Mononuclear cell (primary cell): ENCODE measurements at places on chromosomes 2 and 18. TPM values are rescaled to one million over a fixed set of nuclear protein-coding genes. Genes with fewer than 3 reads are reported as not detected.

AMER3 gene
- not detected for total RNA-seq

PTPRM gene
- total RNA-seq, result 8.0 TPM

CROCC2 gene
- not detected for total RNA-seq

OTX1 gene
- total RNA-seq, result not detected

ADGRF3 gene
- 0.31 TPM for total RNA-seq

KANSL3 gene
- total RNA-seq, result 50.2 TPM

LONRF2 gene
- total RNA-seq, result 0.10 TPM

MOCOS gene
- under 0.01 TPM for total RNA-seq

CPS1 gene
- total RNA-seq, result 0.42 TPM

AQP12A gene
- total RNA-seq, result not detected

KCNG2 gene
- 0.10 TPM for total RNA-seq

RBKS gene
- total RNA-seq, result 12.1 TPM

CNTNAP5 gene
- not detected for total RNA-seq

LRRTM1 gene
- not detected for total RNA-seq

PDCD1 gene
- 2.0 TPM for total RNA-seq

GPR45 gene
- total RNA-seq, result not detected

HOXD9 gene
- total RNA-seq, result not detected

PARD6G gene
- 0.73 TPM for total RNA-seq

STK16 gene
- total RNA-seq, result 18.5 TPM

MMADHC gene
- 135 TPM for total RNA-seq

SMARCAL1 gene
- 2.6 TPM for total RNA-seq

IL36G gene
- not detected for total RNA-seq

DHRS9 gene
- 0.42 TPM for total RNA-seq

CIB4 gene
- not detected for total RNA-seq

TMEM178A gene
- not detected for total RNA-seq

CFAP221 gene
- total RNA-seq, result 0.31 TPM

TRAF3IP1 gene
- total RNA-seq, result 3.5 TPM

SNORC gene
- total RNA-seq, result under 0.01 TPM

C1GALT1C1L gene
- total RNA-seq, result not detected

RAD51AP2 gene
- total RNA-seq, result not detected

ALPP gene
- not detected for total RNA-seq

UBE2F gene
- total RNA-seq, result 80.8 TPM

SULT1C2 gene
- not detected for total RNA-seq
